ENCODE measurements at places on chromosomes 7 and 10.

GRCh38 chr7:138785587-138786437, 12.0 kb upstream of the TMEM213 start:
- no peak for DNase-seq

DNA sequence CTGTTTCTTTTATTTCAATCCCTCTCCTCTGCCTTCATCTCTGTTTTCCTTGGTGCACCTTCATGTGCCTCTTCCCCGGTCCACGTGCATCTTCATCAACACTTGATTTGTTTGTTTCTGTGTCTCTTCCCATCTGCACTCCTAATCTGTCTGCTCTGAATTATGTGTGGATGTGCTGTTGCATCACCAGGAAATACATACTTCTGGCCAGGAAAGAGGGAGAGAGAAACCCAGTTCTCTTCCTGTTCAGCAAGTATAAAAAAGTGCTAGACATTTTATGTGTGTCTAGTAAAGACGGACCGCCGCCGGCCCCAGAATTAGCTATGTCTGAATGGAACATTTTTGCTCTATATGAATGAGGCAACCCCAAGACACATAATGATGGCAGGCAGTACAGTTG, 93.8 kb downstream of the CALD1 start:
- DNase-seq, result no peak

DNA sequence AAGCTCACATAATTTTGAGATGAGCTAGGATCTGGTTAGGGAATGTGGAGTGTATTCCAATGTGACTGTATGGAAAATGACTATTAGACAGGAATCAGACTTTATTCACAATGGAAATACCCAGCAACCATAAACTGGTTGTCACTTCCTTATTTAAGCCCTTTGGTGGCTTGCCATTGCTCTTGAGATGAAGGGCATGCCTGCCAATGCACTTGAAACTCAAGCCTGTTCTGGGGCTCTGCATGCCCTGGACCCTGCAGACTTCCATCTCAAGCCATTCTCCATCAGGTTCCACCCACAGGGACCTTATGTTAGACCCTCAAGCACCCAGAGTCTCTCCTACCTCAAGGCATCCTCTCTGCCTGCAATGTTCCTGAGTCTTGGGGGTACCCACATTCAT, 145.5 kb downstream of the MPP7 start:
- DNase-seq, result no peak

GRCh38 chr10:16854623-16855022, 37.4 kb upstream of the RSU1 start:
- DNase-seq, result no peak

GRCh38 chr10:71060476-71061426, 151.6 kb upstream of the UNC5B start:
- DNase-seq, result no peak
